ENCODE measurements at places on chromosomes 12 and 14.

DNA sequence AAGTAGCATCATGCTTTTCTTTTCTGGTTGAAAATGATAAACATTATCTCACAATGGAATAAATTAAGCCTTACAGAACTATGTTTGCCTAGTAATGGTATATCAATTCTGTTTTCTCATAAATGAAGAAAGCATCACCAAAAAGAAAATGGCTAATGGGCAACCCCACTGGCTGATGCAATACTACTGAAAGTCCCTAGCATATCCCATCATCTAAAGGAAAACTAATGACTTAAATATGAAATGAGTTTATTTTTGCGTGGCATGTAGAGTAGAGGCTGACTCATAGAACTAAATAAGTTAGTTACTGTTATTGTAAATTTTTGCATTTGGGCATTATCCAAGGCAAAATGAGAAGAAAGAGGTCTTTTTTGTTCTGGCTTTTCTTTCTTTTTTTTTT lies 1156.3 kb upstream of the SEL1L start:
- no peak for DNase-seq

- no peak for DNase-seq
Measured at GRCh38 chr12:118543651-118544050, 167.3 kb downstream of the SUDS3 start.

GRCh38 chr12:122865268-122866231 lies 30.3 kb downstream of the HIP1R start:
- no peak for DNase-seq

DNA sequence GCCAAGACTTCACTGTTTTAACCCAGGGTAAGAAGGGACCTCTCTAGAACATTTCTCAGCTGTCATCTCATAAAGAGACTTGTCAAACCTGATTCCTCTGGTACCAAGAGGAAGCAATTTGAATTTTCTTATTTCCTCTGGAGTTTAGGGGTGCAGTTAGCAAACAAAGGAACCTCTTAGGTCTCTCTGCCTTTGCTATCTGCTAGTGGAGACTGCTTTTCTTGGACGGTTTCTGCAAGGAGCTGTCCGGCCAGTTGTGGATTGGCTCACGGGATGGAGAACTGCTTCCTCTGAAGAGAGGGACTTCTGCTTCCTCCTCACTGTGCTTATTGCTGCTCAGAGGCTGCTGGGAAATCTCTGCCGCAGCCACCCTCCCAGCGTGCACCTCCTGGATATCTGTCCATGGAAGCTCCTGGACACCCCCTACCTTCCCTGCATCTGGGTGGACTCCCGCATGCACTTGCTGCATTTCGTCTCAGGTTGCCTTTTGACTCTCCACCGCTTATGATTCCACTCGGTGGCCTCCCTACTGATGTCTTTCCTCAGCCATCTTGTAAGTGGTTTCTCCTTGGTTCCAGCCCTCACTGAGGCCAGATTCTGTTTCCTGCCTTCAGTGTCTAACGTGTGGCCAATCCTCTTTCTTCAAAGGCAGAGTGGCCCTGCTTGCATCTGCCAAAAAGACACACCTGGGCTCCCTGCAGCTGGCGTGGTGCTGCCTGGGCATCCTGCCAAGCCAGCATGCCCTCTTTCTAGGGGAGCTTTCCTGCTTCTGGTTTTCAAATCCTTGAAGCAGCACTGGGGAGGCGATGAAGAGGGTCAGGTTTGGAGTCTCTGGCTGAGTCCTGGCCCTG lies 187.3 kb downstream of the CHST11 start:
- no peak for DNase-seq

All from activated CD4-positive, alpha-beta T cell treated with anti-CD3 and anti-CD28 coated beads, Interleukin-2, amount 50 U/mL, for 4 hours (primary cell).